ENCODE measurements at places on chromosomes 16 and 17. TPM values are rescaled to one million over a fixed set of nuclear protein-coding genes. Genes with fewer than 3 reads are reported as not detected.

DNA sequence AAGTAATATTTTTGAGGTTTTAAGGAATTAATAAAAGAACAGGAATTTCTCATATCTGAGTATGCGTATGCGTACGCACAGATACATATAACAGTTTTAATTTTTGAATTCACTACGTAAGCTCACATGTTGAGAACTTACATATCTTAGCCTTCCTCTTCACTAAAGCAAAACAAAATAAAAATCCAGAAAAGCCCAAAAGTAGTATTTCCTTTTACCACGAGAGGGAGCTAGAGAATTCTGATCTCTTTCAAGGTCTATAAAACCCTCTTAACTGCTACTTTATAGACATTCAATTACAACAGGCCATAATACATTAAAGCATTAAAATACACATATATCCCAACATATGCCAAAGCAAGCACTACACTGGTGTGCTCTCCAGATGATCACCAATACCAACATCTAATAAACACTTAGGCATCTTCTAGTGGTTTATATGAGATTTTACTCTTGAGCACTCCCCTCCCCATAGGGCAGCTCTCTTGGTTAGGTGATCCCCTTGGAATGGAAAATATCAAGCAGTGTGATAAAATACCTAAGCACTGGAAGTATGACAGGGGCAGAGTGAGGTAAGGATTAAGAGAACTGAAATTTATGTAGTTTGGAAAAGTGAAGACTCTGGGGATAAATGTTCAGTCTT, 94.0 kb downstream of the SKAP1 start:
- no peak for DNase-seq

DNA sequence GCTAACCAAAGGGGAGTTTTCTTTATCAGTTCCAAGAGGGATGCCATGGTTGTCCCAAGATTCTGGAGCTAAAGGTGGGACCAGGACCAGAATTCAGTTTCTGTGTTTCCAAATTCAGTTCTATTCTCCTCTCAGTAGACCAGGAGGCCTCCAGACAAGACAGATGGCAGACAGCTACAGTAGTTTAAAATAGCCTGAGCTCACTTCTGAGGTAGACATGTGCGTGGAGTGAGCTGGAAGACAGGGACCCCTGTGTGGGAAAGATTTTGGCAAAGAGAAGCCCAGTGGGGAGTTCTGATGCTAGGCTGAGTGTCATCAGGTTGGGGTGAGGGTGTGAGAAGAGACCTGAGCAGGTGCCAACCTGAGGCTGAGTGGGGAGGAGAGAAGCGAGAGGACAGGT, 95.4 kb downstream of the PRKCB start:
- no peak for DNase-seq

- no peak for DNase-seq
Measured at GRCh38 chr17:27657620-27658019, 26.6 kb downstream of the LGALS9 start.

GRCh38 chr16:54748611-54749190, 182.0 kb upstream of the IRX5 start:
- DNase-seq = no peak

DNA sequence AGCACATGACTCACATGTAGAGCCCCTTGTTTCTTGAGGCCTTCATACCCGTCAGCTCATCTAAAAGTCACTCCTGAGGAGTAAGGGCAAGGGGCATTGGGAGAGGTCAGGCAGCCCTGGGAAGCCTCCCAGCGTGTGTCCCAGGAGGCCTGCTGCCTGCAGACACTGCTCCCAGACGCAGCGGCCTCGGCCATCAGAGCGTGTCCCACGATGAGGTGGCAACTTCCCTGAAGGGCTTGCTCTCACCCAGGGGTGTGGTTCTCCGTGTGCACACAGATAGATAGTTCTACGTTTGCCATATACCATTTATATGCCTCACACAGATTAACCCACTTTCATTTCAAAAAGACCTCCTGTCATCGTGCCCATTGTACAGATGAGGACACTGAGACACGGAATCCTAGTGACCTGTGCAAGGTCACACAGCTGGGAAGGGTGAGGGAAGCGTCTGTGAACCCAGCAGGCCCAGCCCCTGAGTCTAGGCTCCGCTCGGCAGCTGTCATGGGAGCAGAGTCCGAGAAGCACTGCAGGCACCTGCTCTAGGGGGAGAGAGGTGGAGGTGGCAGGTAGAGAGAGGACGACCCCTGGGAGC, 8.3 kb downstream of the TUBB3 start:
- DNase-seq = no peak

- no peak for DNase-seq
Measured at GRCh38 chr16:74942566-74942965, 42.4 kb downstream of the WDR59 start.

DNA sequence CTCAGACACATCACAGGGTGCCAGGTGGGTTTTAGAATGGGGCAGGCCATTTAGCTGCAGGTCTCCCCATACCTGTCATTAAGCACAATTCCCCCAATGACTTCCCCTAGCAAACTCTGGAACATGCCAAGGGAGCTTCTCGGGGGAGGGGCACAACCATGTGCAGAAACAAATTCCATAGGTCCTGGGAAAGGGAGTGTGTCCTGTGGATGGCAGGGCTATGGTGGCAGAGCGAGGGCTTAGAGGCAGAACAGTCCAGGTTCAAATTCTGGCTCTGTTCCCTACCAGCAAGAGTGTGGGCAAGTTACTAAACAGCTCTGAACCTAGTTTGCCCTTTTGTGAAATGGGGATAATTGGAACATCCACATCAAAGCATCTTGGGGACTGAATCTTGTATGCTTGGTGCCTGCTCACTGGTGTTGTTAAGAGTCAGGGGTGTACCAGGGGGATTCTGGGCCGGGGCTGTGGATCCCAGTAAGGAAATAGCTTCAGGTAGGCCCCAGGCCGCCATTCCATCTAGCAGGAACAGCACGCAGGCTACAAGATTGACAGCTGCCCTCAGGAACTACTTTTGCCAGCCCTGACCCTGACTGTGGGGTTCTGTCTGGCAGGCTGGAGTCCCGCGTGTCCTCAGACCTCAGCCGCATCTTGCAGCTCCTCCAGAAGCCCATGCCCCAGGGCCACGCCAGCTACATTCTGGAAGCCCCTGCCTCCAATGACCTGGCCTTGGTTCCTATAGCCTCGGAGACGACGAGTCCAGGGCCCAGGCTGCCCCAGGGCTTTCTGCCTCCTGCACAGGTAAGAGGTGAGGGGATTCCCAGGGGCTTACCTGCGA, 5.6 kb upstream of the DCAF7 start:
- DNase-seq = no peak

DNA sequence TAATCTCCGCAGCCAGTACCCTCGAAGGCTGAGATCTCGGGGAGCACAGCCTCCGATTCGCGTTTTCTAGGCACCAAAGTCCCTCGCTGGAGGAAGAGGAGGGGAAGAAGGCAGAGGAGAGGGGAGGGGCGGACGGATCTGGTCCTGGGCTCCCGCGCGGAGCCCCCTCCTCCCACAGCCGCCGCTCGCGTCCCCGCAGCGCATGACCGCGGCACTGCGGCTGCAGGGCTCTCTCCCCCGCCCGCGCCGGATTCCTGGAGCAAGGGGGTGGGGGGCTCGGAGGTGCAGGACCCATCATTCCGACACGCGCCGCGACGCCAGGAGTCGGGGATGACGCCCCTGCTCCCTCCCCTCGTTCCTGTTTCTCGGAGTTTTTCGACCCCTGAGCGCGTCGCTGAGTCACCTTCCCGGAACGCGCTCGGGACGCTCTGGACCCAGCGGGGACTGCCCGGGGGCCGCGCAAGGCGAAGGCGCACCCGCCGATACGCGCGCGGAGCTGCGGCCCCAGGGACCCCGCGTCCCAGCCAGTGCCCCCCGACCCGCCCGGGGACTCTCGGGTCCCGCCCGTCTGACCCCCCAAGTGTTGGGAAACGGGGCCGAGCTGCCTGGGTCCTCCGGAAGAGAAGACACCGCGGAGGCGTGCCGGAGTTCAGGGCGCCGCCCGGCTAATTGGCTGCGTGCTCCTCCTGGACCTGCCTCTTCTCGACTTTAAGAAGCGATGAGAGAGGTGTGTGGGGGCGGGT, 1.4 kb upstream of the SPHK1 start:
- no peak for DNase-seq

DNA sequence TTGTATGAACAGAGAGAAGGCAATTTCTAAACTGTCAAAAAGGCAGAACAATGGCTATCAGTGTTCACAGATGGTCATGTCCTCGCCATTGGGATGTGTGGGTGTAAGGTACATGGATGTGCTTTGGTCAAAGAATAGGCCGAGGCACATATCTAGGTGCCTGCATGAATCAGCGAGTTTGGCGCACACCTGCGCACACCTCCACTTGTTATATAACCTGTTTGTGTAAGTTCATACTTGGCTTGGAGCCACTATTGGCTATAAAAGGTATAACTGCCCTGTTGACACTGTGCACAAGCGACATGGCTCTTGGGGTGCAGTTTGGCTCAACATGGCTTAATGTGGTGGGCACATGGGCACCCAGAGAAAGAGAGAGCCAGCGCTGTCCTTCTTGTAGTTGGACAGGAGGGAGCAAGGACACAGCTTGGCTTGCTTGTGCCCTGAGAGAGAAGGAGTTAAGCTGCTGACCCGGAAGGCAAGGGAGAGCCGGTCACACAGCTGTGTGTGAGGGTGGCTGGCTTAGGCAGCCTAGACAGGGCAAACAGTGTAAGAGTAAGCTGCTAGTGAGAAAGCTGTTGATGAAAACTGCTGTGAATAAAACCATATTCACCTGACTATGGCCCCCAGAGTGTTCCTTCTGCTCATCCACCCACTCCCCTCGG, 499.1 kb downstream of the KCNJ2 start:
- DNase-seq = no peak

MYO15B gene
- 267 TPM for total RNA-seq

SLFN12L gene
- 5.6 TPM for total RNA-seq

CIBAR2 gene
- not detected for total RNA-seq

KRTAP4-1 gene
- total RNA-seq = not detected

KRT39 gene
- not detected for total RNA-seq

DNAI2 gene
- not detected for total RNA-seq

FA2H gene
- total RNA-seq = 9.8 TPM

Data from ureter (tissue), 1 donor.